ENCODE measurements at places on chromosomes 12 and 14. TPM values are rescaled to one million over a fixed set of nuclear protein-coding genes. Genes with fewer than 3 reads are reported as not detected.

The PRIMA1 gene
- not detected for total RNA-seq

The ANKLE2 gene
- total RNA-seq: 48.5 TPM

The RASSF9 gene
- total RNA-seq: 1.7 TPM

The CD69 gene
- not detected for total RNA-seq

The GLT1D1 gene
- not detected for total RNA-seq

The CCDC60 gene
- total RNA-seq: 1.4 TPM

The KRT72 gene
- not detected for total RNA-seq

The NTS gene
- not detected for total RNA-seq

The APOF gene
- total RNA-seq: not detected

The PRH2 gene
- total RNA-seq: not detected

The MUCL1 gene
- not detected for total RNA-seq

The NANOG gene
- total RNA-seq: under 0.01 TPM

The CLEC6A gene
- total RNA-seq: not detected

The SERPINA5 gene
- not detected for total RNA-seq

The TAS2R31 gene
- total RNA-seq: 5.6 TPM

The SOCS2 gene
- total RNA-seq: 15.0 TPM

The ZDHHC22 gene
- total RNA-seq: not detected

The ZNF605 gene
- total RNA-seq: 17.2 TPM

The TAS2R7 gene
- not detected for total RNA-seq

The KRT74 gene
- total RNA-seq: not detected

The GLRX5 gene
- 57.8 TPM for total RNA-seq

The SLC10A1 gene
- total RNA-seq: not detected

The LRRIQ1 gene
- total RNA-seq: 1.4 TPM

The GDF3 gene
- not detected for total RNA-seq

The MYH6 gene
- not detected for total RNA-seq

The SLC25A47 gene
- 0.07 TPM for total RNA-seq

The VSX2 gene
- not detected for total RNA-seq

The OVCH1 gene
- total RNA-seq: 0.28 TPM

The INHBE gene
- 1.5 TPM for total RNA-seq
